BE2C (cell line): ENCODE measurements at places on chromosomes 7 and 10.
A peak's percentile ranks its signal among the peaks of the same experiment; 100 is the strongest.

DNA sequence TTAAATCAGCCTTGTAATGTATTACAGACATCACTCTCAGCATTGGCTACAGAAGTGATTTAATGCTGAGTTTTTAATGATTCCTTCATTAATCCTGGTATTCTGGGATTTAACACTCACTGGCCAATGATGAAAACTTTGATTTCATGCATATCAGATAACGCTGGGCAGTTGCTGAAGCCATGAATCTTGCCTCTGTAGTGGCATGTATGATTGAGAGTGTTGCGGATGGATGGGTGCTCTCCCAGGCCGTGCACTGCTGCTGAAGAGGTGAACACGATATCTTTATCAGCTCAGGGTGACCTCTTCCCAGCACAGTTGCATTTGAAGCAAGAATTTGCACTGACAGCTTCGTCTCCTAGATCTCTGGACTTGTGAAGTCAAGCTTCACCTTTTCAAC is 168.7 kb downstream of the LRRC4 start:
- no peak for DNase-seq

GRCh38 chr10:129272176-129272575 is 194.9 kb upstream of the MGMT start:
- DNase-seq, result no peak

DNA sequence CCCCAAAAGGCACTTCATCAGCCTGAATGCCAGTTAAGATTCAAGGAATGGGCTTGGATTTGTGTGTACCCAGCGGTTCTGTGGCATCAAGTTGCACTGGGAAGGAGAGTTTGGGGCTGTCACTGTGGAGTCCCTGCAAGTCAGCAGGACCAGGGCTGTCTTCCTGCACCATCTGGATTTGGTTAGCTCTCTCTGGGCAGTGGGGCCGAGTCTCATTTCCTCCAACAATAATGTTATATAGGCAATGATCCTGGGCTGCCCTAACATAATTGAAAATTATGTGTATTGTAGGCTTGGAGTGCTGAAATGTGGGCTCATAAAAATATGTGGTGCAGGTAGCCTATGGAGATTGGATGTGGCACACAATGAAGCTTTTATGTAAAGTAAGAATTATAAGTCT is 87.2 kb downstream of the TCF7L2 start:
- peak; percentile 47 for DNase-seq

DNA sequence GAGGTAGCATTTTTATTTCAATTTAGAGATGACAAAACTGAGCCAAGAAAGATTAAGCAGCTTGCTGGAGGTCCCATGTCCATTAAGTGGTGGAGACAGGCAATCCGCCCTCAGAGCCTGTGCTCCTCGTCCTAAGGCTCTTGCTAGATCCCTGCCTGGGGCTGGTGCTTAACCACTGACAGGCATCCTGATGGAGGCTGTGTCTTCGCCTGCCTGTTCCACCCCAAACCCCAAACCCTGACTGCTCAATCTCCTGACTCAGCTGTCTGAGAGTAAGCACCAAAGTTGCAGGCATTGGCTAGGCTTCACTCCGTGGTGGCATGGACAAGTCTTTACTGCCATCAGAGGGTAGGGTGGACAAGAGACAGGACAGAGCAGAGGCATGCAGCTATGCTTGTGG is 209.4 kb downstream of the POU6F2 start:
- DNase-seq, result no peak

DNA sequence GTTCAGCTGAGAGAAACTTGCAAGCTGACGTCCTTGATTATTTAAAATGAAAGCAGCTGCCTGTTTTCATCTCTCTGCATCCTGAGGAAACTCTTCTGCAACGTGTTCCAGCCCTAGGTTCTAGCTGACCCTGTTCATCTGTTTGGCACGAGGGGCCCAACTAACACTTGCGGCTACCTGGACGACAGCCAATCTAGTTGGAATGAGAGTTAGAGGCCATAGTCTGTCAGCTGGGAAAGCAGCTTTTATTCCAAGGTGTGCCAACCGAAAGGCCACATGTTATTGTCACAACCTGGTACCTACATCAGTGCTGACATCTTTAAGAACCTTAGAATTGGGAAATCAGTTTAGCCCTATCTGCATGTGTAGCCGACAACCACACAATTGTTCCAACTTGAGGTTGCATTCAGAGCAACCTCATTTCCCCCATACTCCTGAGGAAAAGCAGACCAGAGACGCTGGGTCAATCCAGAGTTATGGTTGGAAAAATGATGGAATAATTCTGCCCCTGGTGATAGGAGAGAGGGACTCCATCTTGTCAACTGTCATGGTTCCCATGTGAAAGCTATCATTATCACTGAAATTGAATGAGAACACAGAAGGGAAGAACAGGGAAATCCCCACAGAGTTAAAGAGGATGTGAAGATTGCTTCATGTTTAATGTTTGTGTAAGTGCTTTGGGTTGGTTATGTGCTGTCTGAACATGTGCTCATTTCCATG is 121.6 kb downstream of the EGFR start:
- peak; percentile 74 for DNase-seq

DNA sequence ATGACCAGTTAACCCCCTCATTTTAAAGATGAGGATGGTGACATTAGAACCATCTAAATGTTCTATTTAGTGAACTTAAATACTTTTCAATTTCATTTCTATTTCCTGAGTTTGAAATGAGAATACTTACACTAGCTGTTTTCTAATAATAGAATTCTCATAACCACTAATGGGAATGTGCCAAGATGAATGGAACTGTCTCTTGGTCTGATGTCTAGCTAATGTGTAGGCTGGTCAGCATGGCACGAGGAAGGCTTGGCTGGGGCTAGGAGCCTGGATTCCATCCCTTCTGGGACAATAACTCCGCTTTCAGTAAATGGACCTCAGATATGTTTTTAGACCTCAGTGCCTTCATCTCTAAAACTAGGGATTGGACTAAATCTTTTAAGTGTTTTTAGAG is 185.8 kb upstream of the NRP1 start:
- DNase-seq, result no peak

- DNase-seq, result no peak
Observed at GRCh38 chr7:142332421-142332820, 74.6 kb upstream of the PRSS58 start.

DNA sequence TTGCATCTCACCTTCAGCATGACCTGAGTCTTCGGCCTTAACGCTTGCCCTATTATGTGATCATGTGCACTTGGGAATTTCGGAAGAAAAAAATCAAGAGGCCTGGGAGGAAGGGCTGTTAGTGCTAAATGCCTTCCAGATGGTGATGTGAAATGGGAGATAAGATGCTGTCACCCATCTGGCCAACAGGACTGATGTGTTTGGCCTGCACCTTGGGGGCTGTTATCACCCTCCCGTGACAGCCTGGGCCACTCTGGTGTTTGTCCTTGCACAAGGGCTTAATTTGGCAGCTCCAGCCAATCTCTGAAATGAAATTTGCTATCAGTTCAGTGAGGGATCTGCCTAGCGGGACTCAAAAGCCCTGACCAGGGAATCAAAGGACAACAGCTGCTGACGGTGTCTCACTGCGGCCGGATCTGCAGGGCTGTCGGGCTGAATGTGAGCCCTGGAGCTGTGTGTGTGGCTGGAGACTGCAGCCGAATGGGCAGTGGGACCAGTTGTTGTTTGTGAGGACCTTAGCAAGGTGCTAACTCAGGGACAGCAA is 131.4 kb upstream of the BTBD16 start:
- peak; percentile 80 for DNase-seq

DNA sequence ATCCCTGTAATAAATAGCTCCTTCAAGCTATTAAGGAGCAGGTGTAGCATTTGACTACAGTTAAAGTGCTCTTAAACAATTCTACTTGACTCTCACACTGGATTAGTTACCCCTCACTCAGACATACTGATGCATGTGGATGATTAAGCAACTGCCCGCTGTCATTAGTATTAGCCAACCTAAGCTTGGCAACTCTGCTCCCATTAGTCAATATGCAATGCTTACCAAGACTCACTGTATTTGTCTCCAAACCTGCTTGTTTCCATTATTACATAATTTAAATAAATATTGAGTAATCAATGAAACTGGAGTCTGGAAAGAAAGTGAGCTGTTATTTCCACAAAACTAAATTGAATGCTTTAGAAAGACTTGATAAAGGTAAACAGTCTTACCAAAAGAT is 144.0 kb upstream of the ASAH2 start:
- DNase-seq, result no peak

DNA sequence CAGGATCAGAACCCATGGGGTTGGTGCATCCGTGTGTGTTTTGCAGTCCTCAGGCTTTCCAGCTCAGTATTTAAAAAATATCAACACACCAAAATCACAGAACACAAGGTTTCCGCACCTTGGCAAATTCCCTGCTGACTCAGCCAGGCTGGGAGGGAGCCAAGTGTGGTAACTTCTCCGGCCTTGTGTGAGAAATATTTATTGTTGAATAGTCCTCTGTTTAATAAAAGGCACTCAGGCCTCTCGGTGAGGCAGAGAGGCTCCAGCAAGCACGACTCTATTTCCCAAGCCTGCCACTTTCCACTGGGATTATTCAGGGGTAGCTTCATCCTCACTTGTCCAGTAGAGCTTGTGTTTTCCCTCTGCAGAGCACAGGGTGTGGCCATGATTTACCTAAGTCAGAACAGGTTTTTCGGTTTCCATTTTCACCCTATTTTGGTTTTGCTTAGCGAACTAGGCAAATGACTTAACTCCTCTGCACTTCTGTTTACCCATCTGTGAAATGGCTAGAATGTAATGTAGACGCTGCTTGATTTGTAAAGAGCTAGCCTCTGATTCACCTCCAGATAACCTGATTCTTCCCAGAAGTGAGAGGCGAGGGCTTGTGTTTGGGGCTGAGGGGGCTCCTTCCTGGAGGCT is 13.0 kb upstream of the CHST15 start:
- DNase-seq, result no peak

- no peak for DNase-seq
Observed at GRCh38 chr7:139976838-139977656, 85.7 kb downstream of the PARP12 start.

DNA sequence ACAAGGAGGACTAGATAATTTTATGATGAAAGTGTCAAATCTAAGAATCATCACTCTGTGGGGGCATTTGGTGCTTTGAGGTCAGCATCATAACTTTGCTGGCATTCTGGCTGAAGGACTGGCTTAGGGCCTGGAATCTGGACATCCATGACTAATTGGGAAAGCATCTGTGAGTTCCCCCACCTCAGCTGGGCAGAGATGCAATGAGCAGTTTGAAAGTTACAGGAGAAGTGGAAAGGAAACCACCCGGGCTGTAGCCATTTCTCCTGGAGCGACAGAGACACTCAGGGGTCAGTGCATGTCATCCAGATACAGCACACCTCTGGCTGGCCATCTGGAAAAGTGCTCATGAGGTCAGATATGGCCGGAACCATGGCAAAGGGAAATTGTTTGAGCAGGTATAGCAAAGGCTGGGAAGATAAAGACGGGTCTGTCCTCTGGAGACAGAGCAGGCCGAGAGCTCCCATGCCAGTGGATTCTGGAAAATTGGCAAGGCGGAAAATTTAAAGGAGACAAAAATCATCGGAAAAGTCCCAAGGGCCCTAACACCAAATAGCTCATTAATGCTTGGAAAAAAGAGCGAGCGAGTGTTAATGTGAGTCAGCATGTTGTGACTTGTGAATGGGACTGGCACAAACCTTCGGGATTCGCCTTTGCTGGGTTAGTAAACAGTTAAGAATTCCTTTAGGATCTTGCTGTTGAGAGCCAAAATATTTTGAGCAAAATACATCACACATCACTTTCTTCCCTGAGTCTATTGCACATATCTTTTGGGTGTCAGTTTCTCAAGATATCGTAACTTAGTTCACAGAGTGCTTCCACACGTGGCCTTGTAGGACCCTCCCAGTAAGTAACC is 188.4 kb upstream of the AGK start:
- DNase-seq, result peak; percentile 12

- peak; percentile 19 for DNase-seq
Observed at GRCh38 chr10:113680190-113681111, 739 bp downstream of the CASP7 start.

- DNase-seq, result no peak
Observed at GRCh38 chr10:95425592-95426465, 135.0 kb upstream of the PDLIM1 start.

DNA sequence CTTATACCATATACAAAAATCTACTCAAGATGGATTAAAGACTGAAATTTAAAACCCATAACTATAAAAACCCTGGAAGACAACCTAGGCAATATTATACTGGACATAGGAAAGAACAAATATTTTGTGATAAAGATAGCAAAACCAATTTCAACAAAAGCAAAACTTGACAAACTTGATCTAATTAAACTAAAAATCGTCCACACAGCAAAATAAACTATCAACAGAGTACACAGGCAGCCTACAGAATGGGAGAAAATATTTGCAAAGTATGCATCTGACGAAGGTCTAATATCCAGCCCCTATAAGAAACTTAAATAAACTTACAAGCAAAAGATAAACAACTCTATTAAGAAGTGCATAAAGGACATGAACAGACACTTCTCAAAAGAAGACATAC is 240.1 kb downstream of the HGF start:
- no peak for DNase-seq

GRCh38 chr7:46100521-46100920 is 179.4 kb upstream of the IGFBP3 start:
- no peak for DNase-seq

DNA sequence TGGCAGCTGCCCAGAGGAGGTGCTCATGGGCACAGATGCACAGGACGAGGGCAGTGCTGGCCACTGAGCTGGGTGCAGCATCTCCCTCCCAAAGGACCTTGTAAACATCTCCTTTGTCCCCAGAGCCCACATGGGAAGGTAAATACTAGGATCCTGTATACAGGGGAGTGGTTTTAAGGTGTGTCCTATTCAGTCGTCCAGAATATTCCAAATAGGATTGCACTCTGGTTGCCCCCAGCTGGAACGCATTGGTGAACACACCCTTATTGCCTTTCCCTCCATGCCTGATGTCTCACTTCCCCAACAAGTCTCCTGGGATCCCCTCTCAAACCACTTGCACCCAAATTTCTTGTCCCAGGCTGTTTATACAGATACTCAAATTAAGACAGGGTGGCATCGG is 152.0 kb upstream of the PCBD1 start:
- no peak for DNase-seq

DNA sequence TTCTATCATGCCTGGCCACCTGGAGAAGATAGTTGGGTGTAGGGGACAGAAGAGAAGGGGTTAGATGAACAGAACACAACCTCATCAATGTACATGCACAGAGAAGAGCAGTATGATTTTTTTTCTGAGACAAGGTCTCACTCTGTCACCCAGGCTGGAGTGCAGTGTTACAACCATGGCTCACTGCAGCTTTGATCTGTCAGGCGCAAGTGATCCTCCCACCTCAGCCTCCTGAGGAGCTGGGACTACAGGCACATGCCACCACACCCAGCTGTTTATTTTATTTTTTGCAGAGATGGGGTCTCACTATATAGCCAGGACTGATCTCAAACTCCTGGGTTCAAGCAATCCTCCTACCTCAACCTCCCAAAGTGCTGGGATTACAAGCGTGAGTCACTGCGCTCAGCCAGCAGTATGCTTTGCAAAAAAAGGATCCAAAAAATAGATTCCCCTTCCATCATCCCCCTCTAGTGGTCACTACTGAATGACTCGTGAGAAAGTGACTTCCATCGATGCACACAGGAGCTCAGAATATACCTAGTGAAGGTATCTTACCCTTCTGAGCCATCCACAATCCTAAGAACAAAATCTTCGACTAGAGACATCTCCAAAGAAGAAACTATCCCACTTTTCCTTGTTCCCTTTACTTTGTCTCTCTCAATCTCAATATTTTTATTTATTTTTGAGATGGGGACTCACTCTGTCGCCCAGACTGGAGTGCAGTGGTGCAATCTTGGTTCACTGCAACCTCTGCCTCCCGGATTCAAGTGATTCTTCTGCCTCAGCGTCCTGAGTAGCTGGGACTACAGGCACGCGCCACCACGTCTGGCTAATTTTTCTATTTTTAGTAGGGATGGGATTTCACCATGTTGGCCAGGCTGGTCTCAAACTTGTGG is 21.0 kb downstream of the ZCWPW1 start:
- peak; percentile 40 for DNase-seq
